ENCODE measurements at places on chromosomes 12 and 14.

GRCh38 chr12:6958609-6959057 lies 7.5 kb downstream of the PTPN6 start:
- no peak for DNase-seq

DNA sequence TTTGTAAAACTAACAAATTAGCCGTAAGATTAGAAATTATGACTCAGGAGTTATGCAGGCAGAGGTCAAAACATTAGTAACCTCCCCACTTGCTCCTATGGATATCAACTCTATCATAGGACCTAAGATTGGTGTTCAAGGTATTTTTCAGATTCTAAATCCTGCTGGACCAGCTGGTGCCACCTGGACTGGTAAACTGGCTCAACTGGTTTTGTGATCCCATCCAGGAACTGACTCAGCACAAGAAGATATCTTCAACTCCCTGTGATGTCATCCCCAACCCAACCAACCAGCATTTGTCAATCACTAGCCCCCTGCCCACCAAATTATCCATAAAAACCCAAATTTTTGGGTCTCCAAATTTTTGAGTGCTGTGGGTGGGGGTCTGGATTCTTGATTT lies 98.1 kb upstream of the OR4E1 start:
- peak; percentile 7 for DNase-seq

GRCh38 chr12:56189918-56190694 lies 823 bp upstream of the SMARCC2 start:
- DNase-seq = peak; percentile 97

GRCh38 chr14:51533160-51533559 lies 118.5 kb upstream of the FRMD6 start:
- DNase-seq = no peak

- no peak for DNase-seq
Observed at GRCh38 chr12:31482816-31483215, 108.1 kb downstream of the DENND5B start.

- no peak for DNase-seq
Observed at GRCh38 chr12:120708651-120709050, 1.6 kb upstream of the UNC119B start.
